ENCODE measurements at places on chromosomes 4 and X.

DNA sequence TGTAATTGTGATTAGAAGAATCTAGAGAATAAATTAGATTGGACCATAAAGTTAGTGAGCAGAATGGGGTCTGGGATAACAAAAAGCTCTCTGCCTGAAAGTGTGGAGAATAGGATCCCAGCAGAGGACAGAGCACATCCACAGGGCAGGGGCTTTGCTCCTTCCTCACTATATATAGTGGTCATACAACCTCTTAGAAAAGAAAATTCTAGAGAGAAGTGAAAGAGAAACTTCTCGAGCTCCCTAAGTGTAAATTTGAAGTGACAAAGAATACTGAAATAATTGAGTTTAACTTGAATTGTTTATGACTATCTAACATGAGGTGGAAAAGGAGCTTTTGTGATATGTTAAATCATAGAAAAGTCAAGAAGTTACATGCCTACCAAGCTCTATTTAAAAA is 14.9 kb downstream of the ADAM29 start:
- ATAC-seq = no peak

DNA sequence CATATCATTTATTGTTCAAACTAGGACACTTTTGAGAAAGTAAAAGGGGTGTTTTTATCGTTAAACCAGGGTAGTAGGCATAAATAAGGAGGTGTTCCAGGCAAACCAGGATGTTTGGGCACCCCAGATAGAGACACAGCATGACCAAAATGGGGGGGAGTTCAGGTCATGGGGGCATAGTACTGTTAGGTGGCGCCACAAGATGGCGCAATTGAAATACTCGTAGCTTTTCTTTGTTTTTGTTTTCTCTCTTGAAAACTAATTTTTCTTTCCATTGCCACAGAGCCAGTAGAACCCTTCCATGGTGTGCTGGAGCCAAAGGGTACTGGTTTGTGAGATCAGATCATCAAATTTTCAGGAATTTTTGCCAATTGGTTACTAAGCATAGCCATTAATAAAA is 283.4 kb downstream of the BCOR start:
- no peak for ATAC-seq

GRCh38 chr4:111154934-111155333 is 532.1 kb upstream of the PITX2 start:
- no peak for ATAC-seq

- ATAC-seq = peak; percentile 56
These were observed 50.3 kb downstream of the MAML3 start for GRCh38 chr4:140103676-140104075.

- no peak for ATAC-seq
These were observed 25.3 kb downstream of the FAM47E start for GRCh38 chr4:76276813-76277212.

DNA sequence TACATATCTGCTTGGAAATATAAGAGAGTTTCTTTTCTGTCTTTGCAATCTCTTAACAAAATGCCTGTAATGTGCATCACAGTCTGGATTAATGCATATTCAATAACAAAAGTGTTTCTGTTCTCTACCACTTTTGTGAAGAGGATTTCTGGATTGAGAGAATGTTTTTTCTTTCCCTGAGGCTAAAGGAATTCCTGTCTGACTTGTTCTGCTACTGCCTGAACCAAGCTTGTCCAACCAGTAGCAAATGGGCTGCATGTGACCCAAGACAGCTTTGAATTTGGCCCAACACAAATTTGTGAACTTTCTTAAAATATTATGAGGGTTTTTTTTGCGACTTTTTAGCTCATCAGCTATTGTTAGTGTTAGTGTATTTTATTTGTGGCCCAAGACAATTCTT is 1133.9 kb downstream of the SH3BGRL start:
- ATAC-seq = no peak

DNA sequence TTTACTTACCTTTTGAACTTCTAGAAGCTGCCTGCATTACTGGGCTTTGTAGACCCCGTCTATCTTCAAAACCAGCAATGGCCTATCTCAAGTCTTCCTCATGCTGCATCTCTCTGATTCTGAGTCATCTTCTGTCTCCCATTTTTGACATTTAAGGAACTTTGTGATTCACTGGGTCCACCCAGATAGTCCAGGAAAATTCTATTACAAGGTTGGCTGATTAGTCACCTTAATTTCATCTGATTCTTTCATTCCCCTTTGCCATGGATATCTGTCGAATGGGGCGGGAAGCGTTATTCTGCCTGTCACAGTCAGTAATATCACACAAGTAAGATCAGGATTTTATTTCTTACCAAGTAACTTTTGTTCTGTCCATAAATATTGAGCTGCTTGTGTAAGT is 618.0 kb downstream of the CCSER1 start:
- no peak for ATAC-seq

DNA sequence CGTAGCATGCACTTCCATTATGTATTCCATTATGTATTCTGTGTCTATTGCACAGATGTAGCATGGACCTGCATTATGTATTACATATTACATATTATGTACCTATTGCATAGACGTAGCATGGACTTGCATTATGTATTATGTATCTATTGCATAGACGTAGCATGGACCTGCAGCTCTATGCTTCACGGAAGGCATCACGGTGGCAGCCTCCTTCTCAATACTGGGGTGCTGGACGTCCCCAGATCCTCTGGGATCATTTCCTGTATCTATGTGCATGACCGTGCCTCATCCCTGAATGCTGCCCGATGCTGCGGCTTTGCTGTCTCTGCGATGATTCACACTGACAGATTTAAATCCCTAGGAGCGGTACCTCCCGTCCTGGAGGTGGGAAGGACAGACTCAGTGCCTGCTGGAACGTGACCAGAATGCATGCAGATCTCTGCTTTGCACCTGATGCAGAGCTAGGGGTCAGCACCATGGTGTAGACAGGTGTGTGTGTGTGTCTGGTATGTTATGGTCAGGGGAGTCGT is 317.5 kb downstream of the DHRSX start:
- peak; percentile 92 for ATAC-seq

DNA sequence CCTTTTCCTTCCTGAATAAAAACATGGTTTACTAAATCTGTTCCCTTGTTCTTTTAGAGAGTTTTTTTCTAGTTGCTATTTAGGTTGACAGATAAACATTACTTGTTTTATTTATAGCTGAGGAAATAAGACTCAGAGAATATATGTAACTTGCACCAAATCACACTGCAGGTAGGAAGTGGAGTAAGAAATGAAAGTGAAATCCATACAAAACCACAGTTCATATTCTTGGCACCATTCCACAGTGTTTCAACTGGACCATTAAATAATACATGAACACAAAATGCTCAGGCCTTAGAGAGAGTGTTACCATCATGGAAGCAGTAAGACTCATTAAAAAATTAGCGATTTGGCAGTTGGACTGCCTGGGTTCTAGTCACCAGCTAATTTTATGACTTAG is 326.9 kb upstream of the SLIT2 start:
- ATAC-seq = no peak

GRCh38 chr4:52869656-52870055 is 7.5 kb downstream of the RASL11B start:
- ATAC-seq = no peak

GRCh38 chr4:140266958-140267568 is 106.4 kb upstream of the SCOC start:
- ATAC-seq = no peak

GRCh38 chr4:36213977-36214376 is 30.3 kb downstream of the ARAP2 start:
- ATAC-seq = no peak

- ATAC-seq = no peak
These were observed 18.5 kb downstream of the TMEM187 start for GRCh38 chrX:153991013-153991580.

DNA sequence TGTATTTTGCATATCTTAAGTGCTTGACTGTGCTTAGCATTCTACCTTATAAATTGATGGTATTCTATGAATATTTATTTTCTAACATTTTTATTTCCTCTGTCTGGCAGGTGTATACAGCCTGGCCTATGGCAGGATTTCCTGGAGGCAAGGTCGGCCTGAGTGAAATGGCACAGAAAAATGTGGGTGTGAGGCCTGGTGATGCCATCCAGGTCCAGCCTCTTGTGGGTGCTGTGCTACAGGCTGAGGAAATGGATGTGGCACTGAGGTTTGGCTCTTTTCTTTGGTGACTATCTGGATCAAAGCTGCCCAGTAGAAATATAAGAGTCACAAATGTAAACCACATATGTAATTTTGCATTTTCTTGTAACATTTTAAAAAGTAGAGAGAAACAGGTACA is 6.5 kb upstream of the NUDT6 start:
- no peak for ATAC-seq

GRCh38 chr4:77921701-77922100 is 59.1 kb downstream of the MRPL1 start:
- ATAC-seq = peak; percentile 94

Data from motor neuron (in vitro differentiated cells).